ENCODE measurements at places on chromosomes 6 and 20. TPM values are rescaled to one million over a fixed set of nuclear protein-coding genes. Genes with fewer than 3 reads are reported as not detected.

DNA sequence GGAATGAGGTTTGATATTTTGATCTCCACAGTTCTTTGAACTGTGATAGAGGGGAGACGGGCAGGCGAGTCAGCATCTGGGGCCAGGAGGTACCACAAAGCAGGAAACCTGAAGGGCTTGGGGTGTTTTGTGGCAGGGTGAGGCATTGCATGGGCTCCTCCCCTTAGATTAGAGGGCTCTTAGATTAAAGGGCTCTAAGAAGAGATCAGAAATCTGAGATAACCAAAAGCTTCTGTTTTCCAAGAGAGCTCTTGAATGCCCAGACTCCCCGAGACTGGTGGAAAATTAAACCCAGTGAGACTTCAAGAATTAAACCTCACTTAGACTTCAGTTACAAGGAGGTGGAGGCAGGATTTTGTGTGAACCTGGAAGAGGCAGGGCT, 2.4 kb upstream of the GPX5 start:
- DNase-seq: no peak

DNA sequence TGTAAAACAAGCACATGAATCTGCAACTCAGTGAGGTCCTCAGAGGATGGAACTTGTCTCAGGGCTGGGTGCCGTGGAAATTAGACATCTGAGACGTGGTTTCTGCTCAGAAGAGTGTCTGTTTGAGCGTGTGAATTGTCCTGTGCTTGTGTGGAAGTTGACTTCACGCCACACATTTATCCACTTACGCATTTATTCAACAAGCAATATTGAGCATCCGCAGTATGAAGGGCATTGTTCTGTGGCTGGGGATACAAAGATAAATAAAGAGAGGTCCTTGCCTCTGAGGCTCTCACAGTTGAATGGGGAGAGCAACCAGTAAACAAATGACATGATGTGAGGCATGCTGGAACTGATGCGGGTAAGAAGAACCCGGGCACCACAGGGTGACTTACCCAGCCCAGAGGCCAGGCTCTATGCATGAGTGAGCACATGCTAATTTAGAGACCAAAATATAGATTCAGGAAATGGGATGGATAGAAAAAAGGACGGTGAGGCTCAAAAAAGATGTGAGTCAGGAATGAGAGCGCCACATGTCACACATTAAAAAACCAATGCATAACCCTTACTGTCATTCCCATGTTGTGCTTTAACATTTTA, 60.4 kb downstream of the SOBP start:
- DNase-seq: no peak

DNA sequence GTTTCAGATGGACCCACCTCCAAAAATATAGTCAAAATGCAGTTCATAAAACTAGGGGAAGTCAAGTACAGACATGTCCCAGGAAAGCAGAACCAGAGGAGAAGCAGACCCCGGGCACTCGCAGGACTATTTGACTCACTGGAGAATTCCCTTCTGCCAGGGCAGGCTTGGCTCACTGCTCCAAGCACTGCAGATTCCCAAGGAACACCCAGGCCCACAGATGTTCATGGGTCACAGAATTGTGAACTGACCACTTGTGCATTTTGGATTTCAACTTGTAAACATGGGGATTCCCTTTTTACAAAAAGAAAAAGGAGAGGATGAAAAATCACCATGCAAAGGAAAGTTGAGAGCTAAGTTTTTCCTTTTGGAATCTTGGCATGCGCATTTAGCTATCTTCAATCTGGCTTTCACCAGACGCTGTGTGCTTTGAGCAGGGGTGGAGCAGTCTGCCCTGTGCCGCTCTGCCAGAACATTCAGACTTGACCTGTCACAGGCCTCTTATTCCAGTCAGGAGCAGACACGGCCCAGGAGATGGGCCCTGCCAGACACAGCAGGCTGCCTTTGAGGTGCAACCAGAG, 237.5 kb upstream of the TAB2 start:
- DNase-seq: no peak

DNA sequence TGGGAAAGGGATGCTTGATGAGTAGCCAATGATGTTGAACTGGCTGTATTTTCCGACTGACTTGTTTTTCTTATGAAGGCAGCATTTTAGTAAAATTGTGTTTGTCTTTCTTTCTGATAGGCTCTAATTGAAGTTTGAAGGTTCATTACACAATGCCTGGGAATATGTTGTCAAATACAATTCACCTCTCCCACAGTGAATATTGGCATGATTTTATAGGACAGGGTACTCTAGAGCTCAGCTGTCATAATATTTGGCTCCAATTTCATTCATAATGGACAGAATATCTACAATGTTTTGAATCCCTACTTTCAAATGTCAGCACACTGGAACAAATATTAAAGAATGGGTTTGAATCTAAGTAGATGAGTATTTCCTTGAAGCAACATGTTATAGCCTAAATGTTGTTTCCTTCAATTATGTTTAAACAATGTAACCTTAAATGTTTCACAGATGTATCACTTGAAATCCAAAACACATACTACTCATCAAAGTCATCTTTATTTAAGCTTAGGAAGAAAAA, 81.4 kb downstream of the LAMA2 start:
- DNase-seq: no peak

DNA sequence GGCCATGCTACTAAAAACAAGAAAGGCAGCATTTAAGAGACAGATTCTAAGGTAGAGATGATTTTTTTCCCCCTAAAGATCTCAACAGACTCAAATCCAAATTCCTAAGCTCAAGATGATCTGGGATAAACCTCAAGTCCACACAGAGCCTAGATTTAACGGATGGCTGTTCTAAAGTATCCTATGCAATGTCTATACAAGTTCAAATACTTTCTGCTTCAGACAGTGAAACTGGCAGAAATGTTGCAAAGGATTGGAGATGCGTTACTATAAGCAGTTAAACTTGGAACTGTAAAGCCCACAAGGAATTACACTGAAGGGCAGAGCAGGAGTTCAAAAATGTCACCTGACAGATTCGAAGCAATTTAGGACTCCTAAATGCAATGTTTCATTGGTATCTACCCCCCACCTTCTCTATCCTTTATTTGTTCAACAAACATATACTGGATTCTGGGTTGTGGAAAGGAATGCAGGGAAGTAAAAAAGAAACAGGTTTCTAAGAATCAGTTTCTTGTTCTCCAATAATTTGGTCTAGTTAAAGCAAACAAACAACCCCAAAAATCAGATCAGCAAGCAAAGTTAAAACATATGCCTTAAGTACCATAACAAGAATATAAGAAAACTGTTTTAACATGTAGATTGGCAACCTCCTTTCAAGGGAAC, 1.6 kb downstream of the DNAAF9 start:
- DNase-seq: no peak

GRCh38 chr6:36928547-36928918, 26.0 kb upstream of the PI16 start:
- DNase-seq: peak; percentile 39

GRCh38 chr6:57123111-57123510, 33.1 kb downstream of the ZNF451 start:
- no peak for DNase-seq

Gene PXDC1
- 1.4 TPM for total RNA-seq
